ENCODE measurements at places on chromosomes 4 and X.

DNA sequence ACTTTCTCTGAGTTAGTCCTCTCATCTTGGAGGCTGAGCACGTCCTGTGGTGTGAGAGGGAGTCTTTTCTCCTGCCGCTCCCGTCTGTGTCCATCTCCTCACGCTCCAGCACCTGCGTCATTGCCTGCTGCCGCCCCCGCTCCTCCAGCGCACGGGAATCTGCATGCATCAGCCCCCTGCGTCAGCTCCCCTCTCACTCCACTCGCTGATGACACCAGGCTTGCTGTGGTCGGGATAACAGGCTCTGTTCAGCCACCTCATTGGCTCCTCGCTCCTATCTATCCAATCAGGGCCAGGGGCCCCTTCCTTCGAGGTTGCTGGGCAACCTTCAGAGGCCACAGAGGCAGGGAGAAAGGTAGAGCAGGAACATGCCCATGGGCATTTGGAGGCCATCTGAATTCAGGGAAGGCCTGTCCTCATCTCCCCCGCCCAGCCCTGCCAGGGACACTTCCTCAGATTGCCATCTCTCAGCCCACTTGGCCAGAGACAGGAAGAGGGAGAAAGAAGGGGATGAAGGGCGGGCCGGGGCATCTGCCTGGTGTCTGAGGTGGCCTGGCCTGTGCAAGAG, 9.3 kb downstream of the ZNF185 start:
- no peak for DNase-seq

GRCh38 chrX:71454222-71454621, 78.7 kb upstream of the OGT start:
- no peak for DNase-seq

- DNase-seq: no peak
These were observed 32.8 kb downstream of the PASD1 start for GRCh38 chrX:151596282-151596681.

- DNase-seq: no peak
These were observed 48.1 kb downstream of the NPY5R start for GRCh38 chr4:163391756-163392155.

GRCh38 chrX:57933321-57933720, 23.1 kb upstream of the ZXDA start:
- no peak for DNase-seq

GRCh38 chr4:13559413-13559812, 15.1 kb upstream of the NKX3-2 start:
- peak; percentile 26 for DNase-seq
